ENCODE measurements at places on chromosomes 1 and 21.

GRCh38 chr1:171381866-171382210 lies 67.9 kb downstream of the FMO4 start:
- no peak for DNase-seq

GRCh38 chr1:67607699-67608098 lies 77.3 kb upstream of the GADD45A start:
- no peak for DNase-seq

GRCh38 chr1:231610388-231610787 lies 16.2 kb upstream of the DISC1 start:
- no peak for DNase-seq

DNA sequence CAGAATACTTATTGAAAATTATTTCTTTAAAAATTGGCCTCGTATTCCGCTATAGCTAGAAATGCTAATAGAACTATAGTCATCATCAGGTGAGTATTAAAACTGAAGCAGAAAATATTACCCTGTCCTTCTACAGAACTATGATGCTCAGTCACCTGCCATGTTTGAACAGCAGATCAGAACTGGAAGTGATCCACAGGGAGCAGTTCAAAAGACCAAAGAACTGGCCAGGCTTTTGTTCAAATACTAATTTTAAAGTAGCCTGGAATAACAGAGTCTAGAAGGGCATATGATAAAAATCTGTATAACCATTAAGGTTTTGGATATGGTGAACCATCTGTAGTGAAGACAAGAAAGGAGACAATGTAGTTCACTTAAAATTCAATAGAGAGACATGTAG lies 94.4 kb downstream of the GPR161 start:
- DNase-seq = no peak

DNA sequence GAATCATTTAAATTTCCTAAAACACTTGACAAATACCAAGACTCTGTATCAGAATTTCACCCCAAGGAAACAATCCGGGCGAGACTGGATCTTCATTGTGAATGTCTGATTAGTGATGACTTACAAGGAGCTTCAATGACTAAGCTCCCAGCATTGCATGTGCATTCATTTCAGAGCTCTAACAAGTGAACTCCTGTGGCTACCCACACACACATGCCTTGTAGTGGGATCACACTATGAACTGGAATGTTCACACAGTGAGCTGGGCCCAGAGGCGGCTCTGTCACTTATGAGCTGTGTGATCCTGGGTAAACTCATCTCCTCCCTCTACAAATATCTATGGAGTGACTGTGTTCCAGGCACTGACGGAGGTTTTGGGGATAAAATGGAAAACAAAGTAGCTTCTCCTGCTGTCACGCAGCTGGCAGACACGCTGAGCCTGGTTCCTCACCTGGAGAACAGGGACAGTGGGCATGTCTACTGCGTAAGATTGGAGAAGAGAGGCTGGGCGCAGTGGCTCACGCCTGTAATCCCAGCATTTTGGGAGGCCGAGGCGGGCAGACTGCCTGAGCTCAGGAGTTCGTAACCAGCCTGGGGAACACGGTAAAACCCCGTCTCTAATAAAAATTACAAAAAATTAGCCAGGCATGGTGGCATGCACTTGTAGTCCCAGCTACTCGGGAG lies 56.9 kb downstream of the CLSTN1 start:
- DNase-seq = no peak

- no peak for DNase-seq
Observed at GRCh38 chr1:61116421-61116820, 34.1 kb downstream of the NFIA start.

GRCh38 chr1:167561753-167562152 lies 8.2 kb upstream of the CREG1 start:
- DNase-seq = no peak

DNA sequence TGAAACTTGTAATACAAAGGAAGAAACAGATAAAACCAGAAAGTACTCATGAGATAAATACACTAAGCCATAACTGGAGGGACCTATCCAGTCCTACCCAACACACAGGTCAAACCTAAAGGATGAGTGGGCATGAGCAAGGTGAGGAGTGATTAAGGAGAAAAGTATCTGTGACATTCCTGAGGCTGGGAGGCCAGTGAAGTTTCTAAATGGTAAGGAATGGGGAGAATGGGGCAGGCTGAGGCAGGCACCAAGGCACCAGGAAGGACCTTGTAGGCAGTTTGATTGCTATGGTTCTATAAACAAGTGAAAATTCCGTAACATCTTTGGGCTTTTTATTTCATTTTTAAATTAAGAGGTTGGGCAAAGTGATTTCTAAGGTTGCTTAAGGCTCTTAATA lies 10.4 kb downstream of the DDX59 start:
- no peak for DNase-seq

DNA sequence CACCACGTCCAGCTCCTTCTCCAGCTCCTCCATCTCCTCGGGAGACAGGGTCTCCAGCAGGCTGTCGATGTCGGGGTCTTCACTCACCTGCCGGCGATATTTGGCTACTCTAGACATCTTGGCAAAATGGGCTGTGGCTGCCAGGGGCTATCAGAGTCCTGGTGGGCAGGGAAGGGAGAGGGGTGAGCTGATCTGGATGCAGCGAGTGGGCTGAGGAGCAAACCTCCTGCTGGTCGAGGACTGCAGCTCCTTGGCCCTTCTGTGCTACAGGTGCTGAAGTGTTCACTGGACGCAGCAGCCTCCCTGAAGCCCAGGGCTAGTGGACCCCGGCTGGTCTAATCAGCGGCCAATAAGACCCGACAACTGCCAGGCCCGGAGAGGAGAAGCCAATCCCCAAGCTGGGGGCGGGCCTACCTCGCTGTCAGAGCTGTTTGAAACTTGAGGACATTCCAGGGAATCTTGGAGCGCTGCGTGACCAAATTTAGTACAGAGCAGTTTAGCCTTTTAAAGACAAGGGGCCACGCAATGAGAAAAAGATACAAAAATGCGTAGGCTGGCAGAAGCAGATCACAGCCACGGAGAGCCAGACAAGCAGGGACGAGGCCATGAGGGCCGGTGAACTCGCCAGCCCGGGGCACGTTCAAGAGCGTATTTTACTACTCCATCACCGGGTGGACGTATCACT lies at the start of gene LMOD1:
LMOD1 (minus strand) TSS at position 325 of the 685 bp plus-strand sequence; CDS start at position 117, 208 bp downstream.
- DNase-seq = peak; percentile 15

- DNase-seq = no peak
Observed at GRCh38 chr1:202821467-202821866, 10.7 kb downstream of the PCAT6 start.

GRCh38 chr1:78607334-78607927 lies 12.8 kb upstream of the IFI44L start:
- DNase-seq = no peak

GRCh38 chr1:10510520-10511493 lies 36.1 kb downstream of the PEX14 start:
- peak; percentile 13 for DNase-seq

GRCh38 chr1:213383465-213383864 lies 332.4 kb downstream of the RPS6KC1 start:
- DNase-seq = no peak

GRCh38 chr1:82818586-82818985 lies 1017.9 kb downstream of the ADGRL2 start:
- DNase-seq = peak; percentile 4

- no peak for DNase-seq
Observed at GRCh38 chr1:222114536-222115156, 372.8 kb upstream of the DUSP10 start.

- no peak for DNase-seq
Observed at GRCh38 chr1:38126970-38127369, 80.4 kb upstream of the POU3F1 start.

- no peak for DNase-seq
Observed at GRCh38 chr1:110434946-110435345, 16.0 kb upstream of the PROK1 start.

DNA sequence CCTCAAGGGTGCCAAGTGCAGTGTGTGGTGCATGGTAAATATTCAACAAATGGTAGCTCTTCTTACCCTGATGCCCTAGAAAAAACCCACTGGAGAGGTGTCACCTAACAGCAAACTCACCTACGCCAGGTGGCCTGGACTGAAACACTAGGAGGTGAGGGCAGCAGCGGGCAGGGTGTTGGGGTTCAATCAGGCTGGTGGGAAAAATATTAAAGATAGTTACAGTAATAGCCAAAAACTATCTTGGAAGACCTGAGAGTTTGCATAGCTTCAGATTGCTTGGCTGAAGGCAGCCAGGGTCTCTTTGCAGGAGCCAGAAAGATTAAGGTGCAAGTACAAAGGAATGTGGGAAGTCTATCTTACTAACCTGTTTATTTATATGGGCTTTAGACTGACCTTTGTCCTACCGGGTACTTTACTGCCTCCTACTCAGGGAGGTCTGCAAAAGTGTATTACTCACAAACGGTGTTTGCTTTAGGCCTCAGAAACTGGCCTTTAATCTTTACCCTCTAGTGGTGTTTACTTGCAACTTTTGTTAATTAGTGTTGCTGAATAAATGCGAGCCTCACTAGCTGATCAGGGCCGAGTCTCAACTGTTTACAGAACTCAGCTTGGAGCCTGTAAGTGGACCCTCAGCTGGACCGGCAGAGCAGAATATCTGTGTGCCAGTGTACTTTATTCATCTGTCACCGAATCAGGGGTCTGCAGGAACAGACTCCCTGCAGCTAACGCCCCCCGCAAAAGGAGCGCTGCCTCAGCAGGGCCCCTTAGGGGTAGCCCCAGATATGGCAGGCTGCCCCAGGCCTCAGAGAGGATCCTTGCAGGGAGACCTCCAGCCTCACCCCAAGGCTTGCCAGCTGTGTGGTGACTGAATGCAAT lies 63.9 kb downstream of the SYF2 start:
- no peak for DNase-seq

- no peak for DNase-seq
Observed at GRCh38 chr21:23725576-23725975, 1881.7 kb downstream of the MRPL39 start.

GRCh38 chr1:83697220-83697619 lies 301.7 kb downstream of the TTLL7 start:
- no peak for DNase-seq

- DNase-seq = no peak
Observed at GRCh38 chr21:18089786-18090185, 154.8 kb upstream of the CHODL start.

GRCh38 chr1:12460121-12460520 lies 157.9 kb downstream of the DHRS3 start:
- no peak for DNase-seq

DNA sequence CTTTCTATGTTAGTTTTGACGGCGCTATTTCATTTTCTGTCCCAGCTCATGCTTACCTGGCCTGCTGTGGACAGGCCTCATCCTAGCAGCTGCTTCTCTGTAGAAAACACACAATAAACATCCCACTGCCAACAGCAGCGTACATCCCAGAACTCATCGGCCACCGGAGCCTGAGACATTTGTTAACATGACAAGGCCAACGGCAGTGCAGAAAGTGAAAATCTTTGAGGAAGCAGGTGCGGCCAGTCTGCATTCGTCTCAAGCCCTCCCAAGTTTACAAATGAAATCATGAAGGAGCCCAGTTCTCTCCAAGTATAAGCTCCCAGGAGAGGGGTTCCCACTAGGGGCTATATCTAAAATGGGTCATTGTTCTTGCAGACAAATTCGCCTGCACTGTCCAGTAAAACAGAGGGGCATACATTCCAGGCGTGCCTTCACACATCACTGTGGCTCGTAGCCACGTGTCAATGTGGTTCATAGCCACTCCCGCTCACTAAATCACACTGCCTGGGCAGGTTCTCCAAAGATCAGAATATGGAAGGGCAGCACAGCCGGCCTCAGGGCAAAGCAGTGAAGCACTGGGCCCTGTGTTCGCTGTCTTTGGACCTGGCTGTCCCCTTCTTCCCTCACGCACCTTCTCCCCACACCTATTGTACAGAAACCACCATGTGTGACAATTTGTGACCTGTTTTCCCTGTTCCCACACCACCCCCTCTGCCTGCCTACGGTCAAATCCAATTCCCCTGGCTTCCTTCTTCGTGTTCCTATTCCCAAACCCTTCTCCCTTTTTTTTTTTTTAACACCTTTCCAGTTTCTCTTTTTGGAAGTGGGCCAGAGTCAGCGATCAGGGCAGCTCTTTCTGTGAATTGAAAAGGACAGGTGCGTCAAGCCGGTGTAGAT lies 27.0 kb upstream of the ABCG1 start:
- DNase-seq = no peak

DNA sequence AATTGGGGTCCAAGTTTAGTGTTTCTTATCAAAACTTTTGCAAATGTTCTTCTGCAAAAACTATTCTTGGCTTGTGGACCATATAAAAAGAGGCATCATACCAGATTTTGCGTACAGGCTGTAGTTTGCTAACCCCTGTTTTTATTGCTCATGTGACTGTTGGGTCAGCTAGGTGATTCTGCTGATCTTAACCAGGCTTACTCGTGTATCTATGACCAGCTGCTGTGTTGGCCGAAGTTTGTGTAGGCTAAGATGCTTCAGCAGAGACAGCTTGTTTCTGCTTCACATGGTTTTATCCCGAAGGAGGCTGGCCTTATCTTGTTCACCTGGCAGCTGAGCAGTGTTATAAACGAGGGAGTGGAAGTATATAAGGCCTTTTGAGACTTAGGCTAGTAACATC lies 38.2 kb downstream of the POU2F1 start:
- no peak for DNase-seq

GRCh38 chr1:156987715-156988114 lies 57.8 kb downstream of the ARHGEF11 start:
- DNase-seq = no peak

DNA sequence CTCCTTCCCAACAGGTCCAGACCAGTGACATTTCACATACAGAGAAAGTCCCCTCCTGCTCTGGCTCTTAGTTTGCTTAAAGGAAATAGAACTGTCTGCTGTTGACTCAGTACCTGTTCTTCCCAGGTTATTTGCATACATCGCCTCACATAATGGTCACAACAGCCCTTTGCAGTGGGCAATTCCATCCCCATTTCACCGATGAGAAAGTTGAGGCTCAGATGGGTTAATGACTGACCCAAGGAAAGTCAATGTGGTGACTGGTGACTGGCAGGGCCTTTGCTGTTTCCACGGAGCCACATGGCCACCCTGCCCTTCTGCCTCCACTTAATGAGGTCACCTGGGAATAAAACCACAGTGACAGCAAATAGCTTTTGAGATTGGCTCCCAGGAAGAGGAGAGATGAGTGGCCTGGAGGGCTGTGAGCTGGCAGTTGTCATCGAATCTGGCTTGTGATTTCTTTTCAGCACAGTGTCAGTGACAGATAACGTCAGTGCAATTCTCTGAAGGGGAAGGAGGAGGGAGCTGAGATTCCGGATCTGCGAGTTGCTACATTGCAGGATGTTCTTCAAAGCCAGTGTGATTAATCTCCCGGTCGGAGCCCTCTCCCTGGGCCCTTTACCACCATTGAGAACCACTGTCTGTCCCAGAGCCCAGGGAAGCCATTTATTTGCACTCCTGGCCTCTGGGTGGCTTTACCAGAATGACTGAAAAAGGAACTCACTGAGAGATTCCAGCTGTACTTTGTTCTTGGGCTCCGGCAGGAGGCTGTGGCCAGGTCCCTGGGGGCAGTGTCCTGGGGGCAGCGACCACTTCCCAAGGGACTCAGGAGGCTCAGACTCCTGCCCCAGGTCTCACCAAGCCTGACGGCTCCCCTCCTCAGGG lies 117.2 kb downstream of the CNIH3 start:
- peak; percentile 85 for DNase-seq

DNA sequence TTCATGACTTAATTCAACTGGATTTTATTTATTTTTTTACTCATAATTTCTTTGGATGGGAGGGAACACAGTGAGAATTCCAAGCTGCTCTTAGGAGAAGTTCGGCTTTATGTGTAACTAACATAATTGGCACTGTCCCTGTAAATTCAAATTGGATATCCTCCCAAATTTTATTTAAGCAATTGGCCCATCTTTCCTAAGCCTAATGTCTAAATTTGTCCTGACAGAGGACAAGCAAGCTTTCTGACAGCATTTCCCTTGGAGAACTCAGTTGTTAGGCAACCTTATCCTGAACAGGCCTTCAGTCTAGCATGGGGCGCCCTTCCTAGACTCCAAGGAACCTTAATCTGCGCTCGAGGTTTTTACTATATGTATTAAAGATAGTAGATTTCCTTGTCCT lies 550.3 kb downstream of the NUF2 start:
- DNase-seq = no peak
